CD14-positive monocyte (primary cell): ENCODE measurements at places on chromosomes 5 and 9. TPM values are rescaled to one million over a fixed set of nuclear protein-coding genes. Genes with fewer than 3 reads are reported as not detected.

CDH9 gene
- polyA plus RNA-seq = not detected

GRCh38 chr9:124242331-124243194, 15.2 kb upstream of the NEK6 start:
- peak overlapping the region; percentile 23 for H3K4me3 ChIP-seq
- H3K27ac ChIP-seq = peak overlapping the region; percentile 76
- H3K27me3 ChIP-seq = no peaks in the 10 kb centered on the region
- H3K4me1 ChIP-seq = peaks cover 44% of the 10 kb centered on the region
- no peaks in the 10 kb centered on the region for H3K36me3 ChIP-seq

TSSK1B gene
- polyA plus RNA-seq = not detected in 2 replicates

ZBED3 gene
- polyA plus RNA-seq = 1.5 TPM

DNA sequence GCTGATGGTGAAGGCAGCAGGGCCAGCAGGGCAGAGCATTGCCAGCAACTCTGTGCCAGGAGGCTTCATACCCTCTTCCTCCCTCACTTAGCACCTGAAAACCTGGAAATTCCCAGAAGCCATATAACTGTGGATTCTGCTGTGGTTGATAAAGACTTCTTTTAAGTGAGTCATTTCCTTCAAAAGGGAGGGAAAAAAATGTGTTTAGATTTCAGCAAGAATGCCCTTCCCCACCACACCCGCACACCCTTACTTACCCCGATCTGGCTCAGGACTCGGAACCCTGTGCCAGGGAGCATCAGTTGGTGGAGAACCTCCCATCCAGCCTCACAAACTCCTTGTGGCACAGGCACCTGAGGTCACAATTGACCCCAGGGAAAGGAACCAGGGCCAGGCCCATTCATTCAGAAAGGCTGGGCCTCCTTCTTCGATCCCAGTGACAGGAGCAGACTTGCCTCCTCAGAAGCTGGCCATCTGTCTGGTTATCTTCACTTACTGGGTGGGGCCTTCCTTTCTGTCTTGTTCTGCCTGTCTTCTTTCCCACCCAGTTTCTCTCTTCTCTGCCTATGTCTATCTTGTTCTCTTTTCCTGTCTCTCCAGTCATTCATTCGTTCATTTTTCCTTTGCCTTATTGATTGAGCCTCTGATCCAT, 62.6 kb downstream of the PLAC8L1 start:
- peak; percentile 11 for DNase-seq
- H3K27me3 ChIP-seq = no peaks in the 10 kb centered on the region
- no peak overlapping the region for H3K4me3 ChIP-seq
- no peaks in the 10 kb centered on the region for H3K36me3 ChIP-seq
- no peak overlapping the region for H3K27ac ChIP-seq

STK32A gene
- polyA plus RNA-seq = not detected

DNA sequence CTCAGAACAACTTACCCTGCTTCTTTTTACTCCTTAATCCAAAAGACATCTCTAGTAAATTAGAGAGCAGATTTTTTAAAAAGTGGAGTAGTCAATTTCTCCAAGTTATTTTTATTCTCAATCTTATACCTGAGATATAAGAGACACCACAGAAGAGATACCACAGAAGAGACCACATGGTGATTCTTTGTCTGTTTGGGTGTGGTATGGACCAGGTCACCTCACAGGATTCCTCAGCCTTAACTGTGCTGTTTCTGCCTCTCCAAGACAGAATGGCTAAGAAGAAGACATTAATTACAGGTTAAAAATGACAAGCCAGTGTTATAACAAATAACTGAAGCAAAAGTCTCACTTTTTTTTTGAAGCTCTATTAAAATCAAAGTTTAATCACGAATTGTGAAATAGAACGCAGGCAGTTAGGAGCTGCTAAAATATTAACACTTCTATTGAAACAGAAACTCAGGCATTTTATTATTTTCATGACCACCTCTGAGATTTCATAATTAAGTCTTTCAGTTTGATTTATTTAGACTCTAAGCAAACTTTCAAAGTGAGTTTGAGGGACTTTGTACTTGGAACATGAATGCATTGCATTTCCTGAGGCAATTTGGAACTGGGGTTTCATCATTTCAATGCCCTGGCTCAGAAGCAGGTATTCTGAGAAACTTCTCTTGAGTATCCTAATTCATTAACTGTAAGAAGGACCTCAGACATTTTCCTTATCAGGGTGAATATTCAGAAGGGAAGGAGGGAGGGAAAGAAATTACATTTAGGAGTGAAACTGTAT, 280.7 kb downstream of the KCTD16 start:
- no peaks in the 10 kb centered on the region for H3K36me3 ChIP-seq
- DNase-seq = no peak
- H3K4me3 ChIP-seq = no peak overlapping the region

DNA sequence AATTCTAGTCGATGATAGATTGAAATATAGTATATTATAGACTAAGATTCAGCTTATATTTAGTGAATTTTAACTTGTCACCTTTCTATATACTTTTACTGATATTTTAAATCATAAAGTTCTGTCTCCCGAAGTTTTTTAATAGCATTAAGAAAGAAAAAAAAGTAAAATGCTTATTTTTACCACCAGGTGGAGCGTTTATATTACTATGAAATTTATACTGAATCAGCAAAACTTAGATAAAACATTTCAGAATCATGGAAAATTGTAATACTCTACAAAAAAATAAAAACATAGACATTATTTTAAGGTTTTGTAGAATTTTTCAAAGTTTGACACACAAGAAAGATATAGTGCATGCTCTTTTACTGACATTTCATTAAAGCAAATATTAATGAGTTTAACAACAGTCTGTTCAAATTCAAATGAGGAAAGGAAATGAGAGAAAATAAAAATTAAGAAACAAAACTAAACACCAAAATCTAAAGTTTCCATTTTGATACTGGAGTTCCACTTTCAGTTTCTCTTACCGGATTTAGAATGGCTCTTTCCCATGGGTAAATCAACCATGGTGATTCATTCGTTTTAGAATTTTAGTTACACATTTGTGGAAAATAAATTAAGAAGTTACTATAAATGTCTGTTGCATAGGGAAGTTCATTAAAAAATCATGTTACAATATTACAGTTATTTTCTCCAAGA, 1035.3 kb downstream of the CDH12 start:
- no peaks in the 10 kb centered on the region for H3K36me3 ChIP-seq
- no peak for DNase-seq
- H3K27me3 ChIP-seq = no peaks in the 10 kb centered on the region
- no peaks in the 10 kb centered on the region for H3K4me1 ChIP-seq
- H3K27ac ChIP-seq = no peak overlapping the region
- no peak overlapping the region for H3K4me3 ChIP-seq

DNA sequence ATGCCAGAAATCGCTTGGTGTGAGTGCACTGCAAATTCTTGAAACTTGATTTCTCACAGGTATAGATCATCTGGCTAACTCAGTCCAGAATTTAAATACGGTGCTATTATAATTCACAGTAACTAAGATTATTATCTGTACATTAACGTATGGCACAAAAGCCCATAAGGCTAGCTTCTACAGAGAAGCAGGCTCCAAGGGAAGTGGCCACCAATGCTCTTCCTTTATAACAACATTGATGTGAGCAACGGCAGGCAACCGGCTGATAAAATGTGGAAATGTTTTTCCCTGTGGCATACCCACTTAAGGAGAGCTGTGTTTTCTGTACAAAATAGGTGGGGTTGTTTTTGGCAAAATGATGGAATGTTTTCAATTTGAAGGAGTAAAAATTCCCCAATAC, 35.7 kb downstream of the SEMA4D start:
- H3K27ac ChIP-seq = no peak overlapping the region
- H3K27me3 ChIP-seq = no peaks in the 10 kb centered on the region
- peaks cover 62% of the 10 kb centered on the region for H3K4me1 ChIP-seq
- DNase-seq = no peak

- H3K27me3 ChIP-seq = no peaks in the 10 kb centered on the region
- H3K4me1 ChIP-seq = peaks cover 88% of the 10 kb centered on the region
- H3K36me3 ChIP-seq = peaks cover 4% of the 10 kb centered on the region
- no peak overlapping the region for H3K27ac ChIP-seq
- H3K4me3 ChIP-seq = no peak overlapping the region
Measured at GRCh38 chr9:134336924-134337323, 10.7 kb downstream of the RXRA start.

- no peak overlapping the region for H3K27ac ChIP-seq
- H3K4me3 ChIP-seq = no peak overlapping the region
- no peak for DNase-seq
- no peaks in the 10 kb centered on the region for H3K36me3 ChIP-seq
- no peaks in the 10 kb centered on the region for H3K4me1 ChIP-seq
Measured at GRCh38 chr5:87924436-87924835, 344.2 kb downstream of the TMEM161B start.

DNA sequence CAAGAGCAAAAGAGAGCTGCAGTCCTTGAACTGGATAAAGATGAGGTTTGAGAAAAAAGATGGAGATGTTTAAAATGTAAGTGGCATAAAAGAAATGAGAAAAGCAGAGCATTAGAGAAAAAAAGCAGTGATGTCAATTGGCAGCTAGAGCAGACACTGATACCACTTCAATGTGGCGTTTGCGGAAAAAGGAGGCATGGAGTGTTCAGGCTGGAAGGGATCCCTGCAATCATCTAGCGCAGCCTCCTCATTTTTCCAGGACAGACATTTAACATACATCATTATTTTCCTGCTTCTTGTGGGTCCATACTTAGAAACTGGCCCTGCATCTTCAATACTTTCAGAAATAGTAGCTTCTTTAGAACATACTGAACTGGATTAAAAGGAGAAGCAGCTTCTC, 563.8 kb downstream of the PTPRD start:
- H3K27me3 ChIP-seq = no peaks in the 10 kb centered on the region
- no peaks in the 10 kb centered on the region for H3K36me3 ChIP-seq
- DNase-seq = no peak
- no peak overlapping the region for H3K27ac ChIP-seq
- H3K4me3 ChIP-seq = no peak overlapping the region
- H3K4me1 ChIP-seq = no peaks in the 10 kb centered on the region

REEP2 gene
- not detected for polyA plus RNA-seq

- H3K4me1 ChIP-seq = no peaks in the 10 kb centered on the region
- no peak for DNase-seq
- no peaks in the 10 kb centered on the region for H3K36me3 ChIP-seq
- H3K4me3 ChIP-seq = no peak overlapping the region
- H3K27ac ChIP-seq = no peak overlapping the region
Measured at GRCh38 chr9:4317681-4318080, 17.8 kb upstream of the GLIS3 start.
